ENCODE measurements at places on chromosomes 3 and 15. TPM values are rescaled to one million over a fixed set of nuclear protein-coding genes. Genes with fewer than 3 reads are reported as not detected.

- no peaks in the 10 kb centered on the region for H3K27me3 ChIP-seq
- H3K4me1 ChIP-seq, result peaks cover 7% of the 10 kb centered on the region
- H3K36me3 ChIP-seq, result peaks cover 2% of the 10 kb centered on the region
These were observed 28.9 kb upstream of the OCA2 start for GRCh38 chr15:28128031-28128430.

GRCh38 chr3:4953119-4953518, 26.1 kb upstream of the BHLHE40 start:
- H3K27me3 ChIP-seq, result no peaks in the 10 kb centered on the region
- no peak overlapping the region for H3K27ac ChIP-seq
- H3K4me3 ChIP-seq, result no peak overlapping the region
- DNase-seq, result no peak
- H3K4me1 ChIP-seq, result no peaks in the 10 kb centered on the region

GRCh38 chr3:16838561-16838960, 46.2 kb upstream of the PLCL2 start:
- no peaks in the 10 kb centered on the region for H3K36me3 ChIP-seq
- H3K4me3 ChIP-seq, result no peak overlapping the region
- DNase-seq, result peak; percentile 3
- H3K27me3 ChIP-seq, result no peaks in the 10 kb centered on the region

DNA sequence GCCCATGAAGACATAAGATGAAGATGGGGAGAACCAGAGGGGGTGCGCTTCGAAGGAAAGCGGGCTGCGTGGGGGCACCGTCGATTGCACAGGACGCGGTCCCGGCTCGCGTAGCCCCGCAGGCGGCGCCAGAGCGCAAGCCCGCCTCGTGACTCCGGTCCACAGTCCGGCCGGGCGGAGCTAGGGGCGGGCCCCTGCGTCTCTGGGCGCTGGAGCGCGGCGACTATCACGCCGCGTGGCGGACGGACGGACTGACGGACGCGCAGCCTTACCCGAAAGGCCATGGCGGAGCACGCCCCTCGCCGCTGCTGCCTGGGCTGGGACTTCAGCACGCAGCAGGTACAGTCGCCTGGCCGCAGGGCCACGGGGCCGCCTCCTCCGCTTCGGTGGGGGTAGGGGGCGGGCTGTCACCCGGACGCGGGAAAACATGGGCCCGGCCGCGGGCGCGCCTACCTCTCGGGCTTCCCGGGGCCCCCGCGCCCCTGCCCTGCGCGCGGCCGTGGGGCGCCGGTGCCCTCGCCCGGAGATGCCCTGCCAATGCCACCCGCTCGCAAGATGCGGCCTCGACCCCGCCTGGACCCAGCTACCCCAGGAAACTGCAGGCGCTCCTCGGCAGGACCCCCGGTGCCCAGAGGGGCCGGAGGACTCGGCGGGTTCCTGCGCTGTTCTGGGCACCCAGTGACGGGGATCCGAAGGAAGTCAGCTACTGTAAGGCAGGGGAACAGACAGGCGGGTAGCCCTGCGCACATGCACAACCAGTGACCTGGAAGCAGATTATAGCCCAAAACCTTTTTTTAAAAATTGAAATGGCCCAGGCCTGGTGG, at the start of gene XYLB:
Gene XYLB (plus strand): TSS at position 199 of the 824 bp plus-strand sequence. CDS start 84 bp downstream, at position 283.
- H3K4me1 ChIP-seq, result no peaks in the 10 kb centered on the region
- no peaks in the 10 kb centered on the region for H3K36me3 ChIP-seq
- H3K27ac ChIP-seq, result no peak within 1 kb of the TSS
- peak within 1 kb of the TSS; percentile 96 for H3K4me3 ChIP-seq

Gene ECE2
- total RNA-seq, result not detected

Gene SLC41A3
- total RNA-seq, result 47.1 TPM

Measured in endothelial cell of umbilical vein (primary cell).